ENCODE measurements at places on chromosomes 7 and 10.

DNA sequence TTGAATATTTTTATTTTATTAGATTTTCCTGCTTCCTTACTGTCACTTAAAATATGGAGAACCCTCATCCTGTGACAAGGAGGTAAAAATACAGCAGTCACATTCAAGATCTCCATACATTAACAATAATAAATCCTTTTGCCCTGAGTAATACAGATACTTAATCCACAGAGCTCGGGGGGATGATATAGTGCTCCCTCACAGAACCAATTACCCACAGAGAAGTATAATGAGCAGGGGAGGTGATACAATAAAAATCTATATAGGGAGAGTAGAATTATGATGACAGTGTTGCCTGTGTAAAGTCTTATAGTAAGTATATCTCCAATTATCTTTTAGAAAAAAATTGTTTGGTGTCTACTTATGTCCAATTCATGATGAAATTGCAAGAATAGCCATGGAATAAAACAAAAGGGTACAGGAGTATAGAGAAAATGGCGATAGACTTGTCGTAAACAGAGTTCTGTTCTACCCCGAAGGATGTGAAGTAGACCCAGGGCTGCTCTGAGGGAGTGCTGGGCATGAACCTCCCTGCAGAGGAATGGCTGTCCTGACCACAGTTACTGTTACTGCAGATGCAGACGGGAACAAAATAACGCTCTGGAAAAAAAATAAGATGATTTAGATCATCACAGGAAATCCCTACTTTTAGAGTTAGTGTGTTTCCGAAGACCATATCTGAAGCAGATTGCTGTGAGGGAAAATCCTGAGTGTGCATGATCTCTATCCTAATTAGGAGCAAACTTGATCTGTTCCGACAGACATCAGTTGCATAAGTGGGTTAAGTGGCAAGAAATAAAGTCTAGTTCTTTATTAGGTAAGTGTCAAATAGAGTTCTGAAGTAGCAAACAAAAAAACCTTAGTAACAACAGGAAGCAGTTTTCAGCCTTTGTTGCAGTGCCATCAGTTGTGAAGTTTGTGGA lies 123.7 kb downstream of the KAT6B start:
- H3K36me3 ChIP-seq = no peaks in the 10 kb centered on the region
- no peaks in the 10 kb centered on the region for H3K4me1 ChIP-seq
- no peak overlapping the region for H3K4me3 ChIP-seq
- H3K27ac ChIP-seq = no peak overlapping the region
- H3K27me3 ChIP-seq = no peaks in the 10 kb centered on the region

DNA sequence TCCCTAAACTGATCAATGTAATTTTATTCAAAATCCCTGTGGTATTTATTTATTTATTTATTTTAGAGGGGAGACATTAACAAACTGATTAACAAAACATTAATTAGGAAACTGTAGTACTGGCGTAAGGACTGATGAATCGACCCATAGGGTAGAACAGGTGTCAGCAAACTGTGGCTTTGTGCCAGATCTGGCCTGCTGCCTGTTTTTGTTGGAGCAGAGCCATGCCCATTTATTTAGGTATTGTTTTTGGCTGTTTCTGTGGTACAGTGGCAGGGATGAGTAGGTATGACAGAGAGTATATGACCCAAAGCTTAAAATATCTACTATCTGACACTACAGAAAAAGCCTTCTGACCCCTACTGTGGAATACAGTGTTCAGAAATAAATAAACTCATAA lies 332.5 kb upstream of the ETV1 start:
- H3K27ac ChIP-seq = no peak overlapping the region
- DNase-seq = no peak
- H3K36me3 ChIP-seq = no peaks in the 10 kb centered on the region
- no peak overlapping the region for H3K4me3 ChIP-seq
- no peaks in the 10 kb centered on the region for H3K27me3 ChIP-seq

- H3K4me3 ChIP-seq = no peak overlapping the region
- H3K27ac ChIP-seq = no peak overlapping the region
Measured at GRCh38 chr10:88996927-88997326, 6.3 kb downstream of the FAS start.

DNA sequence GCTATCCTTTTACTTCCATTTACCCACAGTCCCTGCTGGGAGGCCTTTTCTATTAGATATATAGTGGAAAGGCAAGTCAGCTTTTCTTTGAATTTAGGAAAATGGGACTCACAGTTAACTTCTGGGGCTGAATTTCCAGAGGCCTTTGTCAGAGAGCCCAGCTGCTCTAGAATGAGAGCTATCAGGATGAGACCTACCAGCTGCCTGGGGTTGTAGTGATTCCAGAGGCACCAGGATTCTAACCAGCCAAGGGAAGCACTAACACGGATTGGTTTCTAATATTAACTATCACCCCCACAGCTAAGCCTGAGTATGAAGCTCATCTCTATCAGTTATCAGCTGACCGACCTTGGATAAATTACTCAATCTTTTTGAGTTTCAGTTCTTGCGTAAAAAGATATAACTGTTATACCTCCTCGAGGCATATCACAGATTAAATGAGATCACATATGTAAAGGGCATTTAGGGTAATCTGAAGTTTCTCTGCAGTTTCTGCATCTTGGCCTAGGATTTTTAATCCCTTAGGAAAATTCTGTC lies 56.6 kb upstream of the CALD1 start:
- no peaks in the 10 kb centered on the region for H3K27me3 ChIP-seq
- no peaks in the 10 kb centered on the region for H3K36me3 ChIP-seq
- H3K4me3 ChIP-seq = no peak overlapping the region
- no peak overlapping the region for H3K27ac ChIP-seq
- no peaks in the 10 kb centered on the region for H3K4me1 ChIP-seq

DNA sequence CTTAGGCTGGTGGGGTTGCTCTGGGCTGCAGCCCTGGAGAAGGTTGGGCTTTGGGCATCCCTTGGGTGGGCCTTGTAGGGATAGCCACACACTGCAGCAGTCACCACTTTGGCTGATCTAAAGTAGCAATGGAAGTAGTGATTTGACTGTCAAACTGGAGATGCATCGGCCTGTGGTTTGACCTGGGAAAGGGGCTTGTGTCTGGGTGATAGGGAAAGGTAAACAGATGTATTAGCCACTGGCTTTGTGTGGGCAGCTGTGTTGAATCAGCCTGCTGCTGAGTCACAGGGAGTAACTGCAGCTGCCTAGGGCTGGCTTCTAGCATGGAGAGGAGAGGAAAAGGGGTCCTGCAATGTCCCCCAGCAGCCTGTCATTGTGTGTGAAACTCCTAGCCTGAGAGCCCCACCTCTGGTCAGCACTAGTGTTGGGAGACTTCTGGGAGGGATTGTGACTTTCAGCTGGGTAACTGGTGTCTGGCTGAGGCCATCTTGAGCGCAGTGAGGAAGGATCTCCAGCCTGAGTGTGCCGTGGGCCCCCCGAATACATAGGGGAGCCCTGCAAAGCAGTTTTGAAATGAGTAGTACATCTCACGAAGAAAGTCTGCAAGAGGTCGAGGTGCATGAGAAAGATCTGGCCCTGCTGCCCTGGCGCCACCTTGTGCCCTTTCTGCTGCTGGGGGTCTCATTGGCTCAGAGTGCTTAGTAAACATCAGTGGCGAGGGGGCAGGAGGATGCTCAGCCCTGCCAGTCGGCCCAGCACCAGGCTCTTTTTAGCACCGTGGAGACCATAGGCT lies 117.3 kb downstream of the FANK1 start:
- no peak overlapping the region for H3K4me3 ChIP-seq
- peaks cover 17% of the 10 kb centered on the region for H3K4me1 ChIP-seq
- H3K36me3 ChIP-seq = no peaks in the 10 kb centered on the region
- DNase-seq = no peak

GRCh38 chr10:103668351-103669242 lies 175.1 kb downstream of the NEURL1 start:
- no peak overlapping the region for H3K4me3 ChIP-seq
- peaks cover 35% of the 10 kb centered on the region for H3K36me3 ChIP-seq
- no peak overlapping the region for H3K27ac ChIP-seq
- DNase-seq = no peak

DNA sequence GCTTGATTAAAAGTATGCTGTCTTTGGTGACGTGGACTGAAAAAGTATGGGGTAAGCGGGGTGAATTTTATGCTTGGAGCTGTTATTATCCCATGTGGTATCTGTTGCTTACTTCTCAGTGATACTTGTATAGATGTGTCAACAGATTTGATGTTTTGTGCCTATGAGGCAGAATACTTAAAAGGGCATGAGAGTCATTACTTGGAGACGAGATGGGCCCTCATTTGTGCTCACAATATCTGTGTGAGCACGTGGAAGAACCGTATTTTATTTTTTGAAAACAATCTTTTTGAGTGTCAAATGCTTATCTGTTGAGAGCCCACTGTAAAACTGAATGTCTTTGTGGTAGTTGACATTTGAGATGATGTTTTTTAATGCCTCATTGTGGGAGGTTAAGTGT lies 281.9 kb downstream of the EXOC4 start:
- H3K27me3 ChIP-seq = no peaks in the 10 kb centered on the region
- H3K4me3 ChIP-seq = no peak overlapping the region
- DNase-seq = no peak

DNA sequence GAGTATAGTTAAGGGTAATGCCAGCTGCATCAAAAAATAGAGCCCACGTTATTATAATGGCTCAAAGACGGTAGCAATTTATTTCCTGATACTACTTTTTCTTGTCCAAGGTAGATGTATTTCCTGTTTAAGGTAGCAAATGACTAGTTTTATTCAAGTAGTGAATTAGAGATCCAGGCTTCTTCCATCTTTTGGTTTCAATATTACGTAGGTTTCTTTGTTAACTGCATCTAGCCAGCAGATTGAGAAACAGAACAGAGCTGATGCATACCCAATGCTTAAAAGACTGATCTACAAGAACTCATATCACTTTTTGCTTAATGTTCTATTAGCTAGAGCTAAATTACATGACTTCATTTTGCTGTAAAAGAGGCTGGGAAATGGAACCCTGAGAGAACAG lies 992.1 kb downstream of the NRG3 start:
- peaks cover 9% of the 10 kb centered on the region for H3K4me1 ChIP-seq
- no peaks in the 10 kb centered on the region for H3K36me3 ChIP-seq

DNA sequence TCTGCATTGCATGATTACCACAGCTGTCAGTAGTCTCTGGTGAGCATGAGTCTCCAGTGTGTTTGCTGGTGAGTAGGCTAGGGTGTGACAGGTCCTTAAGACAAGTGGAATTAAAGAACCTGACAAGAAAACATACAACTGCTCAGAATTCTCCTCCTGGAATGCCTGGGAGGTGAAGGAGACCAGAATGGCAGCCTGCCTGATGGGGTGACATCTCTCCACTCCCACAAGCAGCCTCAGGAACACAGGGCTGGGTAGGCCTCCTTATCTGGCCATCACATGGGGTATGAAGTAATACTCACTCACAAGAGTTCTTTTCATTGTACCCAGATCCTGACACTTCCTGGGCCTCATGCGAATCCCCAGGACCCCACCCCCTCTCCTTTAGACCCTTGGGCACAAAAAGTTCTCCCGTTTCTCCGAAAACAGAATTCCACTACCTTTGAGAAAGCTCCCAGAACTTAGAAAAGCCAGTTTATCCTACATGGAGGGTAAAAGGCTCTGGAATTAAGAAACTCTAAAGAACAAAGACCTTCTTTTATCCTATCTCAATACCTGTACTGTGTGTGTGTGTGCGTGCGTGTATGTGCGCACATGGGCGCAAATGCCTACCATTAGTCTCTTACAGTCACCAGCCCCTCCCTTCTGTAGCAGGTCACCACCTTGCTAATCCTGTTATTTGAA lies 33.4 kb upstream of the C1GALT1 start:
- no peak for DNase-seq
- no peaks in the 10 kb centered on the region for H3K36me3 ChIP-seq
- H3K27ac ChIP-seq = no peak overlapping the region
- no peak overlapping the region for H3K4me3 ChIP-seq
- no peaks in the 10 kb centered on the region for H3K4me1 ChIP-seq

GRCh38 chr10:60524541-60524940 lies 134.9 kb upstream of the ANK3 start:
- no peaks in the 10 kb centered on the region for H3K4me1 ChIP-seq
- no peaks in the 10 kb centered on the region for H3K36me3 ChIP-seq
- no peak for DNase-seq
- no peak overlapping the region for H3K27ac ChIP-seq
- H3K27me3 ChIP-seq = no peaks in the 10 kb centered on the region

DNA sequence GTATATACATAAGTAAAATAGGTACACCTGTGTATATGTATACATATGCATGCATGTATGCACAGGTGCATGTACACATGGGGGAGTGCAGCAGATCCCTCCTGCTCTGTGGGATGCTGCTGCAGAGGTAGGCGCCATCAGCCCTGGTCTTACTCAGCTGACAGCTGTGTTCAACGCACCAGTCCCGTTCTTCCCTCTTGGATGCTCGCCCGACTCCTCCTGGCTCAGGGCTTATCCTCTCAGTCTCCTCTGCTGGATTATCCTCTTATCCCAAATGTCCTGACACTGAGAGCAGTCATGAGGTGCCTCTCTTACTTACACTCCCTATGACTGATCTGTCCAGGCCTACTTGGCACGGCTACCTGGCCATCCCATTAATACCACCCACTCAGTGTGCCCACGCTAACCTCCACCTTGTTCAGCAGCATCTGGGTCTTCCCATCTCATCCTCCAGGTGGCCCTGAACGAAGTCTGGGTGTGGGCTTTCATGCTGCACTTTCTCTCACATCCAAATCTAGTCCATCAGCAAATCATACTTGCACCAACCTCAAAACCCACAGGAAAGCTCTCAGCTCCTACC lies 357.1 kb downstream of the TCERG1L start:
- no peaks in the 10 kb centered on the region for H3K4me1 ChIP-seq
- H3K27ac ChIP-seq = no peak overlapping the region
- no peaks in the 10 kb centered on the region for H3K27me3 ChIP-seq
- no peaks in the 10 kb centered on the region for H3K36me3 ChIP-seq

DNA sequence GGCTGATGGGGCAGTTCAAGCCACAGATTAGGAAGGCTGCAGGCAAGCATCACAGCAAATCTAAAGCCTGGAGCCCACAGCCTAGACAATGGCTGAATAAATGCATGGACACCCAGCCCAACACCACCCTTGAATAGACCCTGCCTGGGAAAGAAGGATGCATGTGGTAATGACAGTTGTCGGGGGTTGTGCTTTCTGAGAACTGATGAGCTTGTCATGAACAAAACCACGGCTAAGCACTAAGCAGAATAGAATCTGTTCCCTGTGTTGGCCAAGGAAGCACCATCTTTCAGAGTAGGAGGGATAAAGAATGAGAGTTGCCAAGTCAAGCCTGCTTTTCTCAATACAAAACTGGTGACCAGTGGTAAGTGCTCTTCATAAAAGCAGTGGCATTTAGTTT lies 66.1 kb upstream of the JCAD start:
- no peak overlapping the region for H3K4me3 ChIP-seq
- H3K27ac ChIP-seq = no peak overlapping the region
- no peaks in the 10 kb centered on the region for H3K4me1 ChIP-seq
- H3K27me3 ChIP-seq = no peaks in the 10 kb centered on the region
- no peak for DNase-seq
- H3K36me3 ChIP-seq = no peaks in the 10 kb centered on the region

GRCh38 chr10:103139803-103140202 lies 53.3 kb downstream of the NT5C2 start:
- H3K27ac ChIP-seq = no peak overlapping the region
- H3K4me1 ChIP-seq = no peaks in the 10 kb centered on the region
- no peaks in the 10 kb centered on the region for H3K27me3 ChIP-seq
- no peak for DNase-seq

- H3K4me3 ChIP-seq = no peak overlapping the region
- H3K27me3 ChIP-seq = no peaks in the 10 kb centered on the region
- no peak overlapping the region for H3K27ac ChIP-seq
- peaks cover 5% of the 10 kb centered on the region for H3K36me3 ChIP-seq
- DNase-seq = no peak
Measured at GRCh38 chr7:66452165-66452564, 176.5 kb upstream of the KCTD7 start.

GRCh38 chr7:125568799-125569198 lies 639.2 kb upstream of the POT1 start:
- H3K4me1 ChIP-seq = no peaks in the 10 kb centered on the region
- no peaks in the 10 kb centered on the region for H3K27me3 ChIP-seq
- no peak overlapping the region for H3K27ac ChIP-seq
- no peaks in the 10 kb centered on the region for H3K36me3 ChIP-seq
- H3K4me3 ChIP-seq = no peak overlapping the region
